ENCODE measurements at places on chromosomes 5 and 9.
A peak's percentile ranks its signal among the peaks of the same experiment; 100 is the strongest.

DNA sequence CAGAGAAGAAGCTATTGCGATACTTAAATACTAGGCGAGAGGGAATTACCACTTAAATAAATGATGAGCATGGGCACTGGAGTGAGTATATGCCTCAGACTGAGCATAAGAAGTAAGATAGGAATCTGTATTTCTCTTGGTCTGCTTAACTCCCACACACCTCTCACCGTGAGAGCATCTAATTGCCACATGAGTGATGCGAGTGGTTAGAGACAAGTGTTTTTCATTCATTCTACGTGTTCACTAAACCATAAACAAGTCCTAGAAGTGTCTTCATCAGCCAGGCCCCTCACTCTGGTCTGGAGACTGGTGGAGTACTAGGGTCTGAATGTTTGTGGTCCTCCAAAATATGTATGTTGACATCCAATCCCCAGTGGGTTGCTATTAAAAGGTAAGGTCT is 150.2 kb upstream of the SLC12A2 start:
- no peak for DNase-seq

GRCh38 chr5:98772415-98773213 is 849 bp upstream of the RGMB start:
- peak; percentile 82 for DNase-seq

DNA sequence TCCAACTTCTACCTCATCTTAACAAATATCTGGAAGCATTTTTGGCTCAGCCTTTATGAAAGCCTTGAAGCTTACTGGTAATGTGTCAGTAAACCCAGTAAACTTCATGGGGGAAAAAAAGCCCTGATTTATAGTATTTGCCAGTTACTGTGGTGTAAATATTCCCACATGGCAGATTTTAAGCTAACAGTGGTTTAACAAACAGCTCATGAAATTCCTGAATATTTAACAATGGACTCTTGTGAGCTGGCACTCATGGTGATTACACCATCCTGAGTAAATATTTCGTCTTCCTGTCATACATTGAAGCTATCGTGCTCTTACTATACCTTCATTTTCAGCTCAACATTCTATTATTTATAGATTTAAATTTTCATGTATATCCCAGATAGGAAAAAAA is 57.0 kb upstream of the ACOT12 start:
- DNase-seq: no peak

DNA sequence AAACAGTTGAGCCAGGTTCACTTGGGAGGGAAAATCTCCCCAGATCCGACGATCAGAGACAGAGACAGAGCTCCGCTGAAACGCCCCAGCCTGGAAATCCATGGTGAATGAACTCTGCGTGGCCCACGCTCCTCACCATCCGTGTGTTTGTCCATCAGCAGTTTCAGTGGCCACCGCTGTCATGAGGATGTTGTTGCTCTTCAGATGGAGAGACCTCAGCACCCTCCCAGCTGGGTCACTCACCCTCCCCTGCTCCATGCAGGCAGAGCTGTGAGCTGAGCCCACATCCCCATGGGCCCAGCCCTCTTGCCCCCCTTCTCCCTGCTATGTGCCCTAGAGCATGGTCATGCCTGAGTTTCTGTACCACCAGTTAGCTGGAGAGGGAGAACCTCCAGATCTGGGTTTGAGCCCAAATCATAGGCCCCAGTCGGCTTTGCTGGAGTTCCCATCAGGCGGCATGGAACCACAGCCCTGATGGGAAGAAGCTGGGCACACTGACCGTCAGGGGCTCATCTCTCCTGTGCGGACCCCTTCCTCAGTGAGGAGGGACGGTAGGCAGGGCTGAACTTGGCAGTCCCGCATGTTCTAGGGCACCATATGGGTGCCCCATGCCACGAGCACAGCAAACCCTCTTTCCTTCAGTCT is 154.4 kb upstream of the COL5A1 start:
- no peak for DNase-seq

DNA sequence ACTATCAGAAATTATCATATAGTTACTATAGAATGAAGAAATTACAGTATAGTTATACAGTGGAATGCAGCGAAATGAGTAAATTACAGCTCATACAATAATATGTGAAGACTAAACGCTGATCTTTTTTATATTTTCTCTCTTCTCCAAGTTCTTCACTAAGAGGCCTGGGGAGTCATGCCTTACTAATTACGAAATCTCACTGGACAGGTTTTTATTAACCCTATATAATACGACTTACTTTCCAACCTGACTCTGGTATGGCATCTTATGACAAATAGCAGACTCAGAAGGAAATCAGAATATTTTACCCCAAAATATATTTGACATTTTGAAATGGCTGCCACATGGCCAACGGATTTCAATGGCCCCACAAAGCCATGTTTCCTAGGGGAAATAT is 9.1 kb downstream of the CARNMT1 start:
- no peak for DNase-seq

DNA sequence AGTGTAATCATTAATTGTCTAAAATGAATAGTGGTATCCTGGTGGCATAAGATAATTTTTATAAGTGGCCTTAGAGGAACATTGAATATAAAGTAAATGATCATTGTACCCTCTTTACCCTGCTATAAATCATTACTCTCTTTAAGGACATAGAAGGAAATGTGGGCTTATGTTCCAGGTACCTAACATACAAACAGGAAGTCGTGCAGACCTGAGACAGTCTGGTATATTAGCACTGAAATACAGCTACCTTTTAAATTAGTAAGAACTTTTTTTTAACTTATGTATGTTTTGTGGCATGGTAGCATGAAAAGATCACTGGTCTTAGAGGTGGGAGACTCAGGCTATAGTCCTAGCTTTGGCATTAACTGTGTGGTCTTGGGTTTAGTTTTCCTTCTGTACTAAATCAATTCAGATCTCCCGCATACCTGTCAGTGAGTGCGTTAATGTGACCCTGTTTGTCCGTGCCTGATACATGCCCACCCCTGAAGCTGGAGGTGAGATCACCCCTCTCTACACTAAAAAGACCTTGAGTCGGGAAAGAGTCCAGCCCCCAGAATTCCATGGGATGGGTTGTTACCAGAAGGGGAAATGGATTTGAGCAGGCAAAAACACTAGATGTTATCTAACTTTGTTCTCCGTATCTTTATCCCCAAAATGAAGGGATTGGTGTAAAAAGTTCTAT is 59.4 kb upstream of the ERBIN start:
- DNase-seq: no peak

- DNase-seq: no peak
These were observed 292.4 kb upstream of the ACO1 start for GRCh38 chr9:32092031-32092430.

DNA sequence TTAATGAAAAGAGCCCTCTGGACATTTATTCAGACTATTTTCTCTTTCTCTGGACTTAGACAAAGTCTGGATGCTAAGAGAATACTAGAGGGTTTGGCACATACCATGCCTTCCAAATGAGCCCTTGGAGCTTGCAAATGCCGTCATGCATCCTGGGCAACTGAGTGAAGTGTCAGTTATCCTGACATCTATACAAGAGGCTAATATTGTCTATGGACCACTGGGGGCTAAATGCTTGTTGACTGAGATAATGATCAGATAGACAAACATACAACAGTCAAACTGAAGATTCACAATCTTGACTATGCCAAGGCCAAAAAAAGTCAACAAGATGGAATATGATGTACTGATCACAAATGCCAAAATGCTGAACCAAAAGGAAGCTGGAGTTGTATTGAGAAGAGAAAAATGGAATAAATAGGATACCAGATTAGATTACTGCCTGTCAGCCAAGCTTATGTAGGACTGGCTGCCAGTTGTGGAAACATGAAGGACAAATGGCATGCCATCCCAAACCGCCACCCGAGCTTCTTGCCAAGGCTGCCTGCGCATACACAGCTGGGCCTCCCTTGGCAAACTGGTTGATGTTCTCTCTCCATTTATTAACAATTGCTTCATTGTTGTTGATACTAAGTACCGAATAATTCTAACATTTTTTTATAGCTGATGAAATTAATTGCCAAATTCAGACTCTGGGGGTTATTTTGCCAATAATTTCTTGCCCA is 240.1 kb upstream of the GRAMD2B start:
- no peak for DNase-seq

GRCh38 chr5:14411216-14411615 is 170.4 kb upstream of the OTULINL start:
- no peak for DNase-seq

- no peak for DNase-seq
These were observed 16.1 kb upstream of the PHYKPL start for GRCh38 chr5:178248750-178249149.

DNA sequence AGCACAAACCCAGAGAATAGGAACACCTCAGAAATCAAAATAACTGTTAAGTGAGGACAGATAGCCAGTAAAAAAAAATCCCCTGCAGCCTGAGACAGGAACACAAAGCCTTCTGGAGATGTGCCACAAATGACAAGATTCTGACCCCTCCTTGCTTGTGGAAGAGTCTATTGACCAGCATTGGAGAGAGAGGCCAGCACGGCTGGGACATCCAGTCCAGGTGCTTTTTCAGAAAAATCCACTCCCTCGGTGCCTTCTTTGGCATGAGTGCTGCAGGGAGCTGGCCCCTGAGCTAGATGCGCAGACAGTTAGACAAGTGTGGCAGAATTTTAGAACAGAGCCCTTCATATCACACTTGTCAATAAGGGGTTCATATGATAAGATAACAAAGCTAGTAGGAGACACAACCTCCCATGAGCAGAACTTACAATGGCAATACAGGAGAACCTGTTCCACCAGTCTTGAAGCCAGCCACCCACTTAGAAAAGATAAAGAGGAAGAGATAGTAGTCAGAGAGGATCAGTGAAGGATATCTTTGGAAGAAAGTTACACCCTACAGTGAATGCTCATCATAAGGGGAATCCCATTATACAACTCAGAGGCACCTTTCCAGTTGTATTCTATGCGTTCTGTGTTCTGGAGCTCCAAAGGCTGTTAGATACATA is 298.4 kb downstream of the TLE1 start:
- DNase-seq: no peak

GRCh38 chr9:134043531-134043988 is 18.3 kb downstream of the BRD3OS start:
- no peak for DNase-seq

GRCh38 chr5:36070687-36071571 is 4.2 kb upstream of the UGT3A2 start:
- no peak for DNase-seq

GRCh38 chr5:93967923-93968322 is 226.5 kb upstream of the POU5F2 start:
- peak; percentile 10 for DNase-seq

- DNase-seq: no peak
These were observed 198.9 kb downstream of the DAB2IP start for GRCh38 chr9:121850366-121850765.

Measured in NCI-H1436 treated with DMSO at 0.1 percent for 48 hours (cell line).